PC-3 (cell line): ENCODE measurements at places on chromosomes 1 and 21.

DNA sequence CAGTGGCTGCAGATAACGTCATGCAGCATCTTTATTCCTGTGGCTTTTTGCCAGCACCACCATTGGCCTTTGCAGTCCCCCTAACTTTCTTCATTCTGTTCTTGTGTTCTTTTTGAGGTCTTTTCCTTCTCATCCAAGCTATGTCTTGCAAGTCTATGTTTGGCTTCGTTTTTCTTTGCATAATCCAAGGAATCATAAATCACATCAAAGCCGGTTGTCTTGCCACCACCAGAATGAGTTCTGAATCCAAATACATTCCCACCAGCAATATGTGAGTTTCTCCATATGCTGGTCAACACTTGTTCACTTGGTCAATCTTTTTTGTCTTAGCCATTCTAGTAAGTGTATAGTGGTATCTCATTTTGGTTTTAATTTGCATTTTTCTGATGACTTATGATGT is 70.6 kb upstream of the AK4 start:
- DNase-seq, result no peak

- no peak for DNase-seq
Measured at GRCh38 chr1:210372931-210373627, 44.4 kb downstream of the HHAT start.

DNA sequence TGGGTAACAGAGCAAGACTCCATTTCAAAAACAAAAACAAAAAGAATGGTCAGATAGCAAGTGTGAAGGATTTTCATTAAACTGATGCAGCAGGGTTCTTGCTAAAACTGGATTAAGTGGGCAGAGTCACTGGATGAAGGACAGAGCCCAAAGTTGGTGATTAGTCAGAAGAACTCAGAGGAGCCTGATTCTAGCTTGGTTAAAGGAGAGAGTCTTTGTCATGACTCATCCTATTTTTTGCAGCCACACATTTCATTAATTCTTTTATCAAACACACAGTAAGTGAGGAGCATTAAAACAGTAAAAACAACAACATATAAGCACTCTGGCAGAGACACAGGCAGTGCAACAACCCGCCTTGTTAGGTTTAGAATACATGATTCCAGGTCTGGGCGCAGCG is 56.0 kb upstream of the EDARADD start:
- DNase-seq, result peak; percentile 27

GRCh38 chr1:45971922-45972531 is 160.4 kb downstream of the PIK3R3 start:
- no peak for DNase-seq

GRCh38 chr1:229062135-229062534 is 208.8 kb upstream of the RAB4A start:
- DNase-seq, result no peak

DNA sequence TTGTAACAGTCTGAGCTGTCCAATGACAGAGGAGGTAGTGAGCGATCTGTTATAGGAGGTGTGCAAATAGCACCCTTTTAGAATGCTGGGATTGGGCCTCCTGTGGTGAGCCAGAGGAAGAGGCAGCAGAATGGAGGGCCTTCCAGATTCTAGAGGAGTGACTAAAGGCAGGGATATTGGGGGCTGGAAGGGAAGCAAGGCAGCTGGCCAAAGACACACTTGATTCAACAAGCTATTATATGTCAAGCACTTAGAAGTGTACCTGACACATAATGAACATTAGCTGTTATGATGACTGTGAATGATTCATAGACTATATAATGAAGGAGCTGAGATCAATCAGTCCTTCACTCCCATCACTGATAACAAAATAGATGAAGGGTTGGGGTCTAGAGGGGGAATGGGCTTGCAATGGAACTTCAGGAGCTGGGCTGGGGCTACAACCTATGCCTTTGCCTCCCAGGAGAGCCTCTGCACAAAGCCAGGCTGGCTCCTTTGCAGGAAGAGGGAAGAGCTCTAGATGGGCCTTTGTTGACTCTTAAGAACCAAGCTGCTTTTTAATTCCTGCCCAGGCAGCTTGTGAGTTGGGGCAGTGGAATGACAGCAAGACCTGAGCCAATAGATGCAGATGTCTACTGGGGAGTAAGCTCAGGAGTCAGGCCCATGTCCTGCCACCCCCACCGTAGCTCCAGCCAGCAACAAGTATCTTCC is 2.3 kb upstream of the MKNK1 start:
- DNase-seq, result peak; percentile 64

DNA sequence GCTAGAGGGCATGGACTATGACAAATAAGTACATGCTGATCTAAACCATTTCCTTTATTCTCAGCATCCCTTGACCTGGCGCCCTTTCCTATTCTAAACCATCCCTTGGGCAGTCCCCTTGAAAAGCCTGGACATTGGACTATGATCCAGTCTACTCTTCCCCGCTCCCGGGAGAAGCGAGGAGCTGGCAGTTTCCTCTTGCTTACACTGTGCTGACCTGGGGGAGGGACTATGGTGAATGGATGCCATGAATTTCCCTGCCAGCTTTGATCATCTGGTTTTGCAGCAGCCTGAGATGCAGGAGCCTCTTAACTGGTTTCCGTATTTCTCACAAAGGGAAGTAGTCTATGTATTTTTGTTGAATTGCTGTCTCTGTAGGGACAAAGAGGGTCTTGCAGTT is 121.7 kb downstream of the KIF26B start:
- no peak for DNase-seq

GRCh38 chr1:37888022-37888700 is 28.8 kb upstream of the MTF1 start:
- no peak for DNase-seq

GRCh38 chr1:42963378-42964043 is 4.8 kb upstream of the SLC2A1 start:
- DNase-seq, result peak; percentile 53

DNA sequence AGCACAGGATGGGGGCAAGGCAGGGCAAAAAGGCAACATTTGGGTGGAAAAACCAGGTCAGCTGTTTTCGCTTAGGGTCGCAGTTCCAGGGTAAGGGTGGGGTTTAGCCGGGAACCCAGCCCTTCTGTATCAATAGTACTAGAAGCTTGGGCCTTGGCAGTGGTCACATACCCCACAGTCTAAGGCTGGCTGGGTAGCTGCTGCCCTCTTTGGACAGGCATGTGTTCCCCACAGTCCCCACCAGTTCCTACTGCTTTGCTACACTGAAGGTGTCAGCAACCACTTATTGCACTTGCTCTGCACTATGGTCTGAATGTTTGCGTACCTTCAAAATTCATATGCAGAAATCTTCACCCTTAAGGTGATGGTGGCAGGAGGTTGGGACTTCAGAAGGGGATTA is 349.8 kb downstream of the LTN1 start:
- DNase-seq, result no peak

GRCh38 chr1:168552961-168553360 is 9.2 kb upstream of the XCL2 start:
- no peak for DNase-seq

DNA sequence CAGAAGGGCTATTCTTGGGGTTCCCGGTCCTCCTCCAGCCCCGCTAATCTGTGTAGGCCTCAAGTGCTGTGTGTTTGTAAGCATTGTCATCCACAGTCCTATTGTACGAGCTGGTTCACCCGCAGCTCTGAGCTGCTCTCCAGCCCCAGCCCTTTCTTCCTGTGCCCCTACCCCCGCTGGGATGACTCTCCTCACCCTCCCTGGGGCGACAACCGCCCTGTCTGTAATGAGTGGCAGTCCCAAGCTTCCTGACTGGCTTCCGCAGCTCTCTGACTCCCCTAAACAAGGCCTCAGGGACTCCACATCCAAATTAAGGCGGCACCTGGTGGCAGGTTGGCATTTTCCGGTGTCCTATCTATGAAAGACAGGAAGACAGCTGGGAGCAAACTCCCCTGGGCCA is 45.8 kb downstream of the TFF3 start:
- peak; percentile 2 for DNase-seq

DNA sequence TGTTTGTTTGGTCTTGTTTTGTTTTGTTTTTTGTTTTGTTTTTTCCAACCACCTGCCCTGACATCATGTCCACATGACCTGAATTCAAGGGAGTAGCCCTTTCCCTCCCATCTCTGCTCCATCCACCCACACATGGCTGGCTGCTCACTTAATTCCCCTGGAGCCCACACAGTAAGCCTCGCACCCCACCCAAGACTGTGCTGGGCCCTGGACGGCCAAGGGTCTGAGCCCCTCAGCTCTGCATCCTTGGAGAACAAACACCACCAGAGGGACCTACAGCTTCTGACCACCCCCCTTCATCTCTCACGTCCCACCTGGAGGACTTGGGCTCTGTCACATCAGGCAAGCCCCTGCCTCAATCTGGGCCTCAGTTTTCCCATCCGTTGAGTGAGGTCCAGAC is 39.1 kb downstream of the MATN1 start:
- no peak for DNase-seq

GRCh38 chr1:62439652-62440371 is 3.0 kb downstream of the USP1 start:
- DNase-seq, result no peak

GRCh38 chr1:171984262-171984661 is 143.0 kb downstream of the DNM3 start:
- no peak for DNase-seq

DNA sequence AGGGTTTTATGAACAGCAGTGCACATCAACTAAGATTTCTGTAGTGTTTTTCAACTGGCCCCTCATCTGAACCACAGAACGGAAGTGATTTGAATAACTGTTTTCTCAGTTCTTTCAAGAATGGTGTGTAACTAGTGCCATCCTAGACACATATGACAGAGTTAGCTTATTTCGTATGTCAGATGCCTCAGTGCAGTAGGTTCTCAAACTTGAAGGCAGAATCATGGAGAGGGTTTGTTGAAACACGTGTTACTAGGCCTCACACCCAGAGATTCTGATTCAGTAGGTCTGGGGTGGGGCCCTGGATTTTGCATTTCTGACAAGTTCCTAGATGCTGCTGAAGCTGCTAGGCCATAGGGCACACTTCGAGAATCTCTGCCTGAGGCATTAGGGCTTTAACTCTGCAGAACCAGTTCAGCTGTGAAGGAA is 49.0 kb downstream of the SCCPDH start:
- peak; percentile 23 for DNase-seq

DNA sequence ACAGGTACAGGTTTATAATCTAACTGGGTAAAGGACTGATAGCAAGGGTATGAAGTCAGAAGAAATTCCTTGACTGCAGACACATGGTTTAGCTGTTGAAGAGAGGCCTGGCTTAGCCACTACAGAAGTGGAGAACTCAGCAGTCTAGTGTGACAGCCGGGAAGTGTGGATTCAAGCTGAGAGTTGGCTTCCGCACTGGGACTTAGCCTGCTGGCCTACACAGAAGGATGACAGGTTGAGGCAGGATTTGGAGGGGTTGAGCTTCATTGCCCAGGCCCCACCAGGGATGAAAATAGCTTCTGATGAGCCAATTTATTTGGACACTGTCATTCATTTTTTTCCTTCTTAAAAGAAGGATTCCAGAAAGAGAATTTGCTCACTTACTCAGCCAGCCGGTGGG is 284.4 kb downstream of the PCP4 start:
- DNase-seq, result no peak

- DNase-seq, result no peak
Measured at GRCh38 chr1:52601991-52602855, at the start of gene GPX7. Gene GPX7, plus strand, starts transcription at chr1:52602371. Its CDS starts 39 bp downstream, at chr1:52602410.

DNA sequence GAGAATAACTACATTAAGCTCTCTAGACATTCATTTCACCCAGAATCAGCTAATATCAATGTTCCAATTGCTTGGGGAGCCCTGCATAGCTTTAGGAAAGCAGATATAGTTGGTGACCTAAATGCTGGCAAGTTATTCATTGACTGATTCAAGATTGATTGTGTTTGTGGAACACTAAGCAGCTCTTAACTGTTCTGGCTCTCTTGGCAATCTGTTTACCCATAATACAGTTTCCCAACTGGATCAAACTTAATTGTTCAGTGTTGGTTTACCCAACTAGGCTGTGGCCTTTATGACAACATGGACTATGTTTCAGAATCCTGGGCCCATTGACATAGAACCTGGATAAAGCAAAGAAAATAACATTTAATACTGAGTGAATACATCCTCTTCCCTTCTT is 83.7 kb downstream of the NRDC start:
- DNase-seq, result no peak

GRCh38 chr1:156721535-156721934 is 6.7 kb upstream of the METTL25B start:
- no peak for DNase-seq

DNA sequence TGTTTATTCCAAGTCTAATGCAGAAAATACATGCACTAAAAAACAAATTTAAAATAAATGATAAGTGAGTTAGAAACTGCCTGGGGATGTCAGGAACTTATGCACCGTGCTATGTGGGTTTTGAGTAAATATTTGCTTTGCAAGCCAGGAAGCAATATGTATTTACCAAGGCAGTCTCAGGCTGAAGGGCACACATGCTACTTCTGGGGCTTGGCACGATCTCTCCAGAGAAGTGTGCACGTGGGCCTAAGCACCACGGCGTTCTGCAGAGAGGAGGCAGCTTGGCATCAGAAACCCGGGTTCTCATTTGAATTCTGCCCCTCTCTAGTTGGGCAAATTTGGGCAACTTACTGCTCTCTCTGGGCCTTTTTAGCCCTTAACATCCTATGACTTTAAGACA is 72.6 kb upstream of the ROR1 start:
- DNase-seq, result peak; percentile 88

DNA sequence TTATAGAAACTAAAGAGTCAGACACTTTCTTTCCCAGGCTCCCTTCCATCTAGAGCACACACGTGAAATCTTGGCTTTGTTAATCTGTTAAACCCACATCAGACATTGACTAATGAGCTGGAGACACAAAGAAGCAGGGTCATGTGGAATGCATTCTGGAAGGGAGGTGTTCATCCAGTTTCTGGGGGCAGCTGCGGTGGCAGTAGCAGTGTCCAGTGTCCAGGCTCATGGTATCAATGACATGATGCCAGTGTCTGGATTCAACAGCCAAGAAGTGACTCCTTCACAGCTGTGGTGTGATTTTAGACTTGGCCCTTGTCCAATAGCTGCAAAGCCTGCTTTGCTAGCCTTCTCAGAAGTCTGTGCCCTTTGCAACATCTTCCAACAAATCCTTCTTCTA is 95.2 kb downstream of the NTPCR start:
- no peak for DNase-seq

GRCh38 chr1:198495631-198496030 is 44.8 kb downstream of the ATP6V1G3 start:
- no peak for DNase-seq

- peak; percentile 33 for DNase-seq
Measured at GRCh38 chr1:231926340-231926739, 299.8 kb downstream of the DISC1 start.

DNA sequence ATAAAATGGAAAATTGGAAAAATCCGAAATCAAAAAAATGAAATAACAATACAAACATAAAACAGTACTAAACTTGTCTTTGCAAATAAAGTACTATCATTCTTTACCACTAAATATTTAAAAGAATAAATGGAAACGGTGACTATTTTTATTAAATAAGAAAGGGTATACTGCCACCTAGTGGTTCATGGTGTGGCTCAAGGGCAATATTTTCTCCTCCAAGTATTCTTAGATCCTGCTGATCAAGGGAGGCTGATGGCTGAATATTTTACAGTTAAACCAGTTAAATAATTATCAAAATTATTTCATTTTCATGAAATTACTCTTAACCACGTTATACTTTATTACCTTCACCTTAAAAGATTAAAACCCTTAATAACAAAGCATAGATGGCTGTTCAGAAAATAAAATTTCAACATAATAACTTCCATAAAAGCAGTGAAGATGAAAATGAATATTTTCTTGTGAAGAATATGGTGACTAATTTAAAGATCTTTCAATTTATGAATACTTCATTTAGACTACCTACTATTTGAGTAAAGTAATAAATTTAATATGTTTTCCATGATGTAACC is 1793.9 kb downstream of the NCAM2 start:
- DNase-seq, result peak; percentile 77

- DNase-seq, result peak; percentile 41
Measured at GRCh38 chr1:36761113-36761512, 273.2 kb downstream of the GRIK3 start.
